ENCODE measurements at places on chromosomes 1 and 21.

DNA sequence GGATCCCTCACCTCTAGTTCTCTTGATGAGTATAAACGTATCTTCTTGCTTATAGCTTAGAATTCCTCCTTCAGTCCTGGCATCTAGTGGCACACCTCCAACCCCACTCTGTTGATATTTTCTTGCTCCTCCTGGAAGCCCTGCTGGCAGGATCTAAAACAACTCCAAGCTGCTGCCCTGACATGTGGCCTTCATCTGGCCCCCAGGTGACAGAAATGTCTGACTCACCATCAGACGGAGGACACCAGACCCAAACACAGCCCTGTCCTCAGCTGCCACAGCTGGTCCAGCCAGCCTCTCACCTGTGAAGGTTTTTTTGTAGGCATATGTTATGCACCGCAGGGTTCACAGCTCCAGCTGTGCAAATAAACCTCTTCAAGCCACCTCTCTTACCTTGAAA is 53.4 kb downstream of the KRTAP19-8 start:
- DNase-seq, result no peak

DNA sequence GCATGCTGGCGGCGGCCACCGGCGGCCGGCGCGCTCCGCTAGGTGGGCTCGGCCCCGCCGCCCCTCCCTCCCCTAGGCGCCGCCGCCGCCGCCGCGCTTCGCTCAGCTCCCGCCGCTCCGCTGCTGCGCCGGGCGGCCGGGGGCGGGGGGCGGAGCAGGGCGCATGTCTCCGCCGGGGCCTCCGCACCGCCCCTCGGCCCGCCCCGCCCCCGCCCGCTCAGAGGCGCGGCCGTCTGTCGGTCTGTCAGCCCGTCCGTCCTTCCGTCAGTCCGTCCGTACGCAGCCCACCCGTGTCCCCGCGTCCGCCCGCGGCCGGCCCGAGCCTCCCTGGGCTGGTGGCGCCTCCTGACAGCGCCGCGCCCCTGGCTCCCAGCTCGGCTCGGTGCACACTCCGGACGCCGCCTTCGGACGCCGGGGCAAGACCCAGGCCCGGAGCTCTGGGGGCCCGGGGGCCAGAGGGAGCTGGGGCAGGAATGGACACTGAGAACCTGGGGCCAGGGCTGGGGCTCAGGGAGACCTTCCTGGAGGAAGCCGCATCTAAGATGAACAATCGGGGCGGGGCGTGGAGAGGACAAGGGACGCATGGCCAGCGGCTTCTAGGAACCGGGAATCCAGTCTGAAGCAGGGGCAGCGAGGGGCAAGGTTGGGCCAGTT is at the start of gene GPR153:
TSS of gene GPR153 (minus strand) at position 138 of the 654 bp plus-strand sequence. CDS start 6,193 bp downstream, outside the sequence.
- DNase-seq, result peak; percentile 68

DNA sequence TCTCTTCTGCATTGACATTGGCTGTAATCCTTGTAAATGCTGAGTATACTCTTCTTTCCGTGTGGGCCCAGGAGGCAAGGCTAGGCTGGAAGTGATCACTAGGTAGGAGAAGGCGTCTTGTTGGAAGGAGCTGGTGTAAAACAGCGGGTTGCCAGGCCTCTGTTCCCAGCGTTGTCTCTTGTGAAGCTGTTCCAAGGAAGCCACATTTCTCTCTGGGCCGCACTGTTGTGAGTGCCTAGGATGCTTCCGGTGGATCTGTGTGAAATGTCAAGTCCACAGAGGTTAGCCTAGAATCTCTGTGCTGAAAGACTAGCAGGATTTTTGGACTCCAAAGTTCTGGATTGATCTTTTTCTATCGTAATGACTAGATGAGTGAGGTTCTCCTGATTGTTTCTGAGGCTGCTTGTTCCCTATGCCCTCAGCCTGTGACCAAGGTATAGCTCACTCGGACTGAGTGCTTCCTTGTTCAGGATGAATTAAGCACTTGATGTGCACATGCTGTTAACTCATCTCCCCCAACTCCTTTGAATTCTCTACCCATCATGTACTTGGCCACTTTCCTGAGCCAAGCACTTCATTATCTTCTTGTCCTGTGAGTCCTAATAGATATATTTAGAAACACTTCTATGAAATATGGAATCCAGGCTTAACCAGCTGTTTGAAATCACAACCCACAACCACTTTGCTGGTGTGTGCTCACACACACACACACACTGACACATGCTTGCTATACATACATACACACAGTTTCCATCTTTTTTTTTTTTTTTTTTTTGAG is 63.3 kb downstream of the PBX1 start:
- no peak for DNase-seq

DNA sequence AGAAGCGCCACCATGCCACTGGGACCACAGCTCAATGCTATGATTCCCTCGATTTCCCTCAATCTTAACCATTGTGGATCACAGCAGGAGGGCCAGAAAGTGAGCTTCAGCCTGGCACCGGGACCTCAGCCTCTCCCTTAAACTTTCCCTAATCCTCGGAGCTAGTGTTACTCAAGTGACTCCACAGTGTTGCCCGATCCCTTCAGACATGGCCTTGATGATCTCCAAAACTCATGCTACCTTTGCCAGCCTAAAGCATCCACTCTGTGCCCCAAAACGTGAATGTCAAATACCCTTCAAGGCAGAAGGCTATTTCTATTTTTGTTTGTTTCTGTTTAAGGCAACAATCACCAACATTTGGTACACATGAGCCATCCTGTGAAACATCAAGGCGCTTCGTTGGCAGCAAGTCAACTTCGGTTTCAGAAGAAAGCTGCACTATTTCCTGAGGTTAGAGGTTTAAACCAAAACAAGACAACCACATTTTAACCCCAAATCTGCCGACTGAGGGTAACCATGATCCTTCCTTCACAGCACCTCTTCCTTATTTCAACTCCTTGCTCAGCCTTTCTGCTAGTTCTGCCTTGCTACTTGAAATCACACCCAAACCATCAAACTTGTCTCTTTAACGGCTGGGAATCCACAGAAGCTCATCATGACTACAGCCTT is 94.4 kb upstream of the KRTAP19-8 start:
- DNase-seq, result peak; percentile 58

- no peak for DNase-seq
Observed at GRCh38 chr1:106232128-106232527, 824.3 kb upstream of the PRMT6 start.

DNA sequence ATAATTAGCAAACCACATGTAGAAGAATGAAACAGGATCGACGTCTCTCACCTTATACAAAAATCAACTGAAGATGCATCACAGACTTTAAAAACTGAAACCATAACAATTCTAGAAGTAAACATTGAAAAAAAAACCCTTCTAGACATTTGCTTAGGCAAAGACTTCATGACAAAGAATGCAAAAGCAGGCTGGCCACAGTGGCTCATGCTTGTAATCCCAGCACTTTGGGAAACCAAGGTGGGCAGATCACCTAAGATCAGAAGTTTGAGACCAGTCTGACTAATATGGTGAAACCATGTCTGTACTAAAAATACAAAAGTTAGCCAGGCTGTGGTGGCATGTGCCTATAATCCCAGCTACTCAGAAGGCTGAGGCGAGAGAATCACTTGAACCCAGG is 1351.7 kb downstream of the MRPL39 start:
- no peak for DNase-seq

DNA sequence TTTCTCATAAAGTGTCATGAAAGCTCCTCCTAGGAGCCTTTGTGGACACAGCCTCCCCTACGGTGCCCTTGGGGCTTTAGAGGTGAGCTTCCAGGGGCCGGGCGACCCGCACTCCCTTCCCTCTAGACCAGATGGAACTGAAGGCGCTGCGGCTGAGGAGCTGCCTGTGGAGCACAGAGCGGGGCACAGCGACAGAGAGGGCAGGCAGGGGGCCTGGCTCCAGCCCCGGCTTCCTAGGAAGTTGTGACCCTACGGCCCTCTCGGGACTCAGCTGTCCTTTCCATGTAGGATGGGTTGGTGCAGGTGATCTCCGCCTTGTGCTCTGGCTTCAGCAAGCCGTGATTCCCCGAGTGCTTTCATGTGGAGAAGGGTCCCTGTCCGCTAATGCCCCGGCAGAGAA is 23.6 kb upstream of the NEK2 start:
- DNase-seq, result no peak
